ENCODE measurements at places on chromosomes 1 and 21.
A peak's percentile ranks its signal among the peaks of the same experiment; 100 is the strongest.

DNA sequence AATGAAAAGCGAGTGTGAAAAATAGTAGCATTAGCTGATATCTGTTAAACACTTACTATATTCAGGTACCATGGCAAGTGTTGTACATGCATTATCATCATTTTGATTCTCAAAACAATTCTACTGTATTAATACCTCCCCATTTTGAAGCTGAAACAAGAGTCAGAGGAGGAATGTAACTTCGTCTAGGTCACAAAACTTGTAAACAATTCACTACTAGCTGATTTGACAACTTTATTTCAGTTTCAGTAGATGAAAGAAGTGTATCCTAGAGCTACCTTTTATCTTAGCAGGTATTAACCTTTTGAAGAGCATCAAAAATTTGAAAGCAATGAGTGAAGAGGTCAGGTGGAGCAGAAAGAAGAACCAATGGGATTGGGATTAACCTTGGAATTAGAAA lies 1.6 kb downstream of the CD84 start:
- DNase-seq, result no peak

GRCh38 chr1:100443811-100444571 lies 91.7 kb downstream of the CDC14A start:
- DNase-seq, result peak; percentile 69

DNA sequence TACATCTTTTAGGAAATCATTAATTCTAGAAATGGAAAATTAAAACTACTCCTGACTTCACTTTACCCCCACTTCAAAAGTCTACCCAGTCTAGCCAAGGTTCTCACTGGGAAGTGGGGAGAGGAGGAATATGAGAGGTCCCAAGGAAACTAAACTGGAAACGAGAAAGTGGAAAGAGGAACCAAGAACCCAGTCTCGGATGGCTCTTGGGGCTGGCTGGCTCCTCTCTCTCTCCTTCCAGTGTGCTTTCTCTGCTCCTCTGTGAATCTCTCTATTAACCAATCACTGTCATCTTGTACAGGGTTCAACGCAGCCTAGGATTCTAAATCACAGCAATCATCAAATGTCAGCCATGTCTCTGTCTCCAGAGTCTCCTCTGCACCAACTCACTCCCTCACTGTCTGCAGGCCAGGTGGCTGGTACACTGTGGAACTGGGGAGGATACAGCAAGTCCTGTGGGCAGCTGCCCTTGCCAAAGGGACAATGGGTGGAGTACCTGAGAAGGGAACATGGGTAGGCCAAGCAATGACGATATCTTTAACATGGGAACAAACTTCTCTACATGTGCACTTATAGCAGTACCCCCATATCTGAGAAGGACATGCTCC lies 33.7 kb downstream of the GNB1 start:
- DNase-seq, result no peak

GRCh38 chr1:48016515-48016914 lies 19.3 kb upstream of the TRABD2B start:
- DNase-seq, result no peak

- no peak for DNase-seq
Observed at GRCh38 chr1:233721004-233721595, 107.2 kb downstream of the KCNK1 start.

GRCh38 chr1:218462116-218462515 lies 117.0 kb downstream of the TGFB2 start:
- no peak for DNase-seq

DNA sequence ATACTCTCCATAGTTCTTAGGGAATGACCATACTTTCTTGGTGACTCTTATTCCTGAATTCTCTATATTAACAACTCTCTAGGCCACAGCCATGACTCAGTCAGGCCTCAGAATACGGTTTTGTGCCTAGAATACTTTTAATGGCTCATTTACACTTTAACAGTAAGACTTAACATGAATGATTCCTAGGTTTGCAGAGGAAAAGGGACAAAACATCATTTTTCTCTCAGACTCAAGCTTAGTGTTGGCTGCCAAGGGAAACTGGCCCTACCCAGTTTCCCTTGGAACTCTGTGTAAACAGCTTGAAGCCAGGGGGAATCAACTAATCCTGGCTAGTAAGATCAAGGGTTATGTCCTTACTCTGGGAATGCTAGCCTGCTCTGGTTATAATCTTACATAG lies 164.9 kb upstream of the PKN2 start:
- DNase-seq, result no peak

DNA sequence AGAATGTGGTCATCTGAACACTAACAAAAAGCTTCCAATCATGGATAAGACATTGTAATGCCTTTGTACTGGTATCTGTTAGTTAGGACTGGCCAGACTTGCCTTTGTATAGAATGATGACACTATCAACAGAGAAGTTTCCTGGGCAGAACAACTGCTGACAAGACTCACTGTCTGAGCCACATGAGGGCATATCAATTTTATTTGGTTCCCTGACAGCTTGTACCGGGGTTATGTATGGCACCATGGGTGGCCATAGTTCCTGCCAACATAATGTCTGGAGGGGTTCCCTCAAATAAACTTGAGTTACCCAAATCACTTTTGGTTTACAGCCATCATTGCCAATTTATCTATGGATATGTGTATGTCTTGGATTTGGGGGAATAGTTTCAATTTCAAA lies 13.6 kb upstream of the H3-3A start:
- DNase-seq, result no peak
